ENCODE measurements at places on chromosomes 5 and 9.

DNA sequence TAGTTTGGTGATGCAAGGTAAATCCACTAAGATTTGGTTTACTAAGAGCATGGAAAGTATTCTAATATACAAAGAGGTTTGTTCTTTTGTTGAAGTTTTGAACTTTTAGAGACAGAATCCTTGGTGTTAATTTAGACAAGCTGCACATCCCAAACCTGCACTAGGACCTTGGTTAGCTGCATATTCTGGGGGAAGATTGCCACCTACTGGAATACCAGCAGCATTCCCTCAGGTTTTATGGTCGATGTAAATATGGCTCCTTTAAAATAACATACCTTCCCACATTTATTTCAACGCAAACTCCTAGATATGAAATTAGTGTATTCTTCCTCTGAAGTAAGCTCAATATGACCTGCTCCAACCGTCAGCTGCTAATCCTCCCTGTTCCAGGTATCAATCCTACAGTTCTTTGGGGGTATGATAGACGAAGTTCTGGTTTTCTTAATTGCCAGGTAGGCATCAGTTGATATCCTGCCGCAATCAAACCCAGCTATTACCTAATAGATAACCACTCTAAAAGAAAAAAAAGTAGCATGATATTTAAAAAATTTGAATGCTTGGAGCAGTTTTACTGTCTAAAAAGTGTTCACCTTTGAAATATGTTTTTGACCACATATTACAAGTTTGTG is 624.1 kb downstream of the ISL1 start:
- DNase-seq = no peak

DNA sequence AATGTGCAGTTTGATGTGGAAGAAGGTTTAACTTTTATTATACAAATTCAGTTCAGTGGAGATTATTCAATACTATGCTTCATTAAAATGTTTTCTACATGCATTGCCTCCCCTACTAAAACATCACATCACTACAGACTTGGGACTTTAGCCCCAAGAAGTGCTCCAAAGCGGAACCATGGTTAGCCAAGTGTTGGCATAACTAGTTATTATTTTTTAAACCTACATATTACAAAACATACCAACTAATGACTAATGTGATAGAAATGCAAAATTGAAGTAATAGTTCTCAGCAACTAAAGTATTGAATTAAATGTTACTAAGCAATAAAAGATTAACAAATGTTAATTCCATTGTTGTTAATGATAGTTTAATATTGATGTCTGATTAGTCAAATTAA is 74.5 kb downstream of the XRCC4 start:
- no peak for DNase-seq

DNA sequence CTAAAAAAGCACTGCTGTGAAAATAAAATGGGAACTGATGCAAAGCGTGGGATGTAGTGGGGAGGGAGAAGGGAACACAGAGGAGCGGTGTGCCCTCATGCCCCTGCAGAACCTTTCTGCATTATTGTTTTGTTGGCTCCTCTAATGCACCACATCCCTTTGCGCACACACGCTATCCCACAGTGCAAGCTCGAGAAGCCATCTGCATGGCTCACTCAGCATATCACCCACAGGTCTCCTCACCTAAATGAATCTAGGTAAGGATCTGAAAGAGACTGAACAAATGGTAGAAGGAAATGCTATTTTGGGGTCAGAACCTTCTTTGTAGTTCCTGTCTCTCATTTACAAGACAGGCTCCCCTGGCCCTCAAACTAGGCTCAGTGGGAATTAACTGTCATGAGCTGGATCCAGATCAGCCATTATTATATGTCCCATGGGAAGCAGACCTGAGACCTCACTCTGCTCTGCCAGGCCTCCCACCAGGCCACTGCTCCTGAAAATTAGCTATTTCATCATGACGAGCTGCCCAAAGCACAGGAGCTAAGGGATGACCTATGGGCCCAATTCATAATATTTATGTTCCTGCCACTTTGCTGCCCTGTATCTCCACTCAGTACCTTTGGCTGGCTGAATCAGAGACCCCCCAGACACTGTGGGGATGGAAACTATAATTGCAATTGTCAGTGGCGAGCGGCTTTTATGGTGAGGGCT is 169.4 kb downstream of the SPOCK1 start:
- DNase-seq = no peak

GRCh38 chr9:94805585-94805984 is 79.1 kb downstream of the AOPEP start:
- DNase-seq = no peak

- DNase-seq = no peak
These were observed 133.3 kb upstream of the TRPM3 start for GRCh38 chr9:71254592-71255277.

DNA sequence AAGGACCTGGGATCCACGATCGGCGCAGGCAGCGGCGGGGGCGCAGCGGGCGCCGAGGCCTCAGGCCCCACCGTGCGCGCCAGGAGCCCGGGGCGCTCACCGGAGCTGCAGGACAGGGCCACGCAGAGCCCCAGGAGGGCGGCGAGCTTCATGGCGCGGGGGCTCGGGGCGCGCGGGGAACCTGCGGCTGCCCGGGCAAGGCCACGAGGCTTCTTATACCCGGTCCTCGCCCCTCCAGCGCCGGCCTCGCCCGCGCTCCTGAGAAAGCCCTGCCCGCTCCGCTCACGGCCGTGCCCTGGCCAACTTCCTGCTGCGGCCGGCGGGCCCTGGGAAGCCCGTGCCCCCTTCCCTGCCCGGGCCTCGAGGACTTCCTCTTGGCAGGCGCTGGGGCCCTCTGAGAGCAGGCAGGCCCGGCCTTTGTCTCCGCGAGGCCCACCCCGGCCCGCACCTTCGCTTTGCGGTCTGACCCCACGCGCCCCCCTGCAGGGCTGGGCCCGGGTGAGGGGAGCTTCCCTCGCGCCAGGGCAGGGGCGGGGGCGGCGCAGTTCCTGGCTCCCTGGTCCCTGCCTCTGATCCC is at the start of gene SCGB3A1:
SCGB3A1 (minus strand) TSS at position 189 of the 577 bp plus-strand sequence; CDS start at position 152, 37 bp downstream.
- DNase-seq = no peak

DNA sequence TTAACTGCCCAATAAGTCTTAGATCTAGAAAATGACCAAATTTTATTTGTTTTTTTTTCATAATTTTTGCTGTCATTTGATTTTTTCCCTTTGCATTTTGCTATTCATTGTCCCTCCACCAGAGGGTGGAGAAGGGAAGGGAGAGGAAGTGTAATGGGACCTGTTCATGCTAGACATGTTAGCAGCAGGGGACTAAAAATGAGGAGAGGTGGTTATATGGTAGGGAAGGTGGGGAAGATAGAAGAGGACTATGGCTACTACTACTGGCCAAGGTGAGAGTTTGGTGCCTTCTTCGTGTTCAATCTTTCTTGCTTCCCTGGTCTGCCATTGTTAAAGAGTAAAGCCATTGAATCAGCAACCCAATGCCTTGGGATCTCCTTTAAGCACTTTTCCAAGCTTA is 6.4 kb downstream of the GRIA1 start:
- no peak for DNase-seq
